ENCODE measurements at places on chromosomes 5 and 9.

DNA sequence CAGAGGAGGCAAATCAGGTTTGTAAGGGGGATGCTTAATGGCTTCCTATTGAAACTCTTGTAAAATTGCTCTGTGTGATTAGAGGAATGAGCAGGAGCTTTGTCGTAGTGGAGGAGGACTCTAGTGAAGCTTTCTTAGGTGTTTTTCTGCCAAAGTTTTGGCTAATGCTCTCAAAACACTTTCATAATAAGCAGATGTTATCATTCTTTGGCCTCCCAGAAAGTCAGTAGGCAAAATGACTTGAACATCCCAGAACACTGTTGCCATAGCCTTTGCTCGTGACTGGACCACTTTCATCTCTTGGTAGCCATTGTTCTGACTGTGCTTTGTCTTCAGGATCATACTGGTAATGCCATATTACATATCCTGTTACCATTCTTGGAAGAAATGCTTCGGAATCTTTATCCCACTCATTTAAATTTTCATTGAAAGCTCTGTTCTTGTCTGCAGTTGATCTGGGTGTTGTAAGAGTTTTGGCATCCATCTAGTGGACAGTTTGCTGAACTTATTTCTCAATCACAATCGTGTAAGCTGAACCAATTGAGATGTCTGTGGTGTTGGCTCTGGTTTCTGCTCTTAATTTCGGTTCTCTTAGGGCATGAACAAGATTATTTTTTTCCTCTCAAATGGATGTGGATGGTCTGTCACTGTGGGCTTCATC, 187.6 kb downstream of the COMMD10 start:
- no peak for DNase-seq

DNA sequence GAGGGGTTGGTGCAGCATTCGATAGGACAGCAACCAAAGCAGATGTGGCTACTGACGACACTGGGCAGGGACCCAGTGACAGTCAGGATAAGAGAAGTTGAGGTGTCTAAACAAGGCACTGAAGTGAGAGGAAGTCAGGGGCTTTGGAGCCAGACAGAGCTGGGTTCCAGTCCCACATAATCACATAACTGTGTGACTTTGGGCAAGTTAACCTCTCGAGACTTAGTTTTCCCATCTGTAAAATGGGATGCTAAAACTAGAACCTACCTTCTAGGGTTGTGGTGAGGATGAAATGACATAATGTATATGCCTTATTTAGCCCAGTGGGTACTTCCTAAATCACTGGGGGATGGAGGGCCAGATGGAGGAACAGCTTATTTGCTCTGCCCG, 3.1 kb downstream of the ANGPTL2 start:
- no peak for DNase-seq

DNA sequence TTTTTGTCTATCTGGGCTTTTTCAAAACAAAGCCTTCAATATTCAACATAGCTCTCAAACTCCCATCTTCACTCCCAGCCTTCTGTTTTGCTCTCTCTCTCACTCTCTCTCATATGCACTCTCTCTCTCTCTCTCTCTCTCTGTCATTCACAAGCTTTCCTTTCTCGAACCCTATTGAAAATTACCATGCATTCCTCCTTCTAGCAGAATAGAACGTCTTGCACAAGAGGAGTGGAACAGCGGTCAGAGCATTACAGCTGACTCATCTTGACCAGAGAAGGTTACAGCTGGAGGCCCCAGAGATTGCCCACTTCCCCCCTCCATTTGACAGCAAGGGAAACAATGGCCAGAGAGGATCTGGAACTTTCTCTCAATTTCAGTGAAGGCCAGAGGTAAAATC, 51.0 kb upstream of the LIFR start:
- no peak for DNase-seq

GRCh38 chr9:131310833-131311554, 21.5 kb downstream of the PLPP7 start:
- DNase-seq = no peak

- no peak for DNase-seq
Observed at GRCh38 chr9:4113711-4114110, 186.2 kb downstream of the GLIS3 start.

- DNase-seq = no peak
Observed at GRCh38 chr9:130193103-130193502, 20.9 kb downstream of the NCS1 start.

DNA sequence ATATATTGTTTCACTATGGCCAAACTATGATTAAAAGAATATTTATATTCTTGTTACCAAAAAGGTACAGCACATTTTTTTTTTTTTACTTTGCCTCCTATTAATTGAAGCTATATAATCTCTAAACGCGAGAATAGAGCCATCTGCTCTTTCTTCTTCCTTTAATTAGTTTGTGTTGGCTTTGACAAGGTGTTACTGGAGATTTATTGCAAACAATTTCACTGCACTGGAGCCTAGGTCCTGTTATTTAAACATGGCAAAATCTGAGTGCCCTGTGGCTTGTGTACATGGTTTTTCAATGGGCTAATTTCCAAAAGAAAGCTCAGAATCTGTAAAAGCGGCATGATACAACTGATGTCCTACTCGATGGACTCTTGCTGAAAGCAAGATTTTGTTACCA, 40.8 kb upstream of the GABRG2 start:
- no peak for DNase-seq

GRCh38 chr5:163089230-163089629, 348.2 kb upstream of the CCNG1 start:
- no peak for DNase-seq

Measured in SW 1271 (cell line).